ENCODE measurements at places on chromosomes 16 and 17.

DNA sequence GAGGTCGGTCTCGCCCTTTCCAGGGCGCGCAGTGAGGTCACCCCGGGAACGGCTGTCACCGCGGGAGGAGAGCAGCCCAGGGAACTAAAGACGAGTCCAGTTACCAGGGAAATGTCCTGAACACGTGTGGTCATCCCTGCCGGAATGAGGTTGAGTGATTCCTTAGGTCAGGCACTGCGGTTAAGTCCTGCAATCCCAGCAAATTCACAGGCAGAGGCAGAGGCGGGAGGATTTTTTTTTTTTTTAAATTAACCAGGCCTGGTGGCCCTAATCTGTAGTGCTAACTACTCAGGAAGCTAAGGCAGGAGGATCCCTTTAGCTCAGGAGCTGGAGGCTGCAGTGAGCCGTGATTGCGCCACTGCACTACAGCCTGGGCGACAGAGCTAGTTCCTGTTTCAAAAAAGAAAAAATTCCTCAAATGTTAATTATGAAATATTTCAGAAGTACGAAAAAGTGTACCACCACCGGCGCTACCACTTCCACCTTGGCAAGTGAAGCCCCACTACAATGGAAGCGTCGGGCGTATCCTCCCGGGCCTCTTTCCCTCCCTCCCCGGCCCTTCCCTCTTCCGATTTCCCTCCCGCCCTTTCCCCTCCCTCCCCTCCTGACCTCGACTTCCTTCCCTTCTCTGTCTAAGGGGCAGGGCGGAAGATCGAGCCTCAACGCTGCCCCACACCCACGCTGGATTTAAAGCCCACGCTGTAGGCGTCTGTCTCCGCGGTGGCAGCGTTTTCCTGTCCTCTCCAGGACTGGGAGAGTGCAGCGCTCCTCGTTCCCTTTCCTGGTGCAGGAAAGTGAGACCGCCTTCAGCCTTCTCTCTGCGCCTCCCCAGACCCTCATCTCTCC lies 27.3 kb downstream of the SLFN11 start:
- DNase-seq: peak; percentile 53

GRCh38 chr16:75377729-75378386 lies 55.4 kb downstream of the CFDP1 start:
- no peak for DNase-seq

- DNase-seq: no peak
Observed at GRCh38 chr17:81381632-81382577, 13.4 kb upstream of the BAHCC1 start.

DNA sequence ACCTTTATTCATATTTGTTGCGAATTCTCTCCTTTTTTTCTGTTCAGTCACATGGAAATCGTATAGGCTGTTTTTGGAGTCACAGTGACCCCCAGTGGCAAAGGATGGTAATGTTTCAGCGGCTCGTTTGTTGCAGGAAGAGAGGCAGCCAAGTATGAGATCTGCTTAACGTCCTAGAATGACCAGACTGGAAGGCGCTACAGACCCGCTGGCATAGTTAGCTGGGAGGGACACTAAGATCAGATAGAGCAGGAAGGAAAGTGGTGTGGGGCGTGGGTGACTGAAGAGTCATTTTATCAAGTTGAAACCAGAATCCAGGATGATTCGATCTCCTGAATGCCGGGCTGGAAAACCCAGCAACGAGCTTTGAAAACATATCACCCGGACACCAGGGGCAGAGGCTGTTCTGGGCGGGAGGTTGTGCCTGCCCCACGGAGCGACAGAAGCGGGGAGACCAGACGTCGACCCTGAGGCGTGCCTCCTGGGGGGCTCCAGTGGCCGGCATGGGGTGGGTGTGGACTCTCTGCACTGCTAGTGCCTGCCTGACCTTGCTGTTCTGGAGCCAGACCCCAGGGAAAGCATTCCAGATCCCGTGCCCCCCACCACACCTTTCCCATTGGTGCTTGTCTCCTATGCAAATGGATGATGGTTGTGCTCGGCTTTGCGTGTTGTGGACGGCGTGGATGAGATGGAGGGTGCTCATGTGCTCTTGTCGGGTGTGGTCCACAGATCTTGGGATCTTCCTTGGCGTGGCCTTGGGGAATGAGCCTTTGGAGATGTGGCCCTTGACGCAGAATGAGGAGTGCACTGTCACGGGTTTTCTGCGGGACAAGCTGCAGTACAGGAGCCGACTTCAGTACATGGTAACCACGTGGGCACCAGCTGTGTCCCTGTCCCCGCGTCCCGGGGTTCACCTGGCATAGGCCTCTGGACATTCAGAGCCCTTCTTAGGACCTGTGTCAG lies 7.7 kb downstream of the IL34 start:
- DNase-seq: peak; percentile 72

GRCh38 chr16:80346111-80346632 lies 194.6 kb upstream of the DYNLRB2 start:
- no peak for DNase-seq

DNA sequence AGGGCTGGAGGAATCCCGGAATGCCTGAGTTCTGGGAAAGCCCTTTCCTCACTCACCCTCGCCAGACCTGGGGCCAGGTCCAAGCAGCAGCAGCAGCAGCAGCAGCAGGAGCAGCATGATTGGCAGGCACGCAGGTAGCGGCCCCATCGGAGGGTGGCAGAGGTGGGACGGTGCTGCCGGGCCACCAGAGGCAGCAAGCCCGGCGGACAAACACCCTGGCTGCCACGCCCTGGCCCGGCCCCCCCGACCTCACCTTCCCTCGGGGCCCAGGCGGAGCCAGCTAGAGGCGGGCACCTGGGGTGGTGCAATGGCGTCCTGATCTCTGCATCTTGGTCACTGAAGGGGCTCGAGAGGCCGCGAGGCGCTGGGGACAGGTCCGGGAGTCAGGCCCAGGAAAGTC lies 122.4 kb downstream of the LAT start:
- DNase-seq: no peak

DNA sequence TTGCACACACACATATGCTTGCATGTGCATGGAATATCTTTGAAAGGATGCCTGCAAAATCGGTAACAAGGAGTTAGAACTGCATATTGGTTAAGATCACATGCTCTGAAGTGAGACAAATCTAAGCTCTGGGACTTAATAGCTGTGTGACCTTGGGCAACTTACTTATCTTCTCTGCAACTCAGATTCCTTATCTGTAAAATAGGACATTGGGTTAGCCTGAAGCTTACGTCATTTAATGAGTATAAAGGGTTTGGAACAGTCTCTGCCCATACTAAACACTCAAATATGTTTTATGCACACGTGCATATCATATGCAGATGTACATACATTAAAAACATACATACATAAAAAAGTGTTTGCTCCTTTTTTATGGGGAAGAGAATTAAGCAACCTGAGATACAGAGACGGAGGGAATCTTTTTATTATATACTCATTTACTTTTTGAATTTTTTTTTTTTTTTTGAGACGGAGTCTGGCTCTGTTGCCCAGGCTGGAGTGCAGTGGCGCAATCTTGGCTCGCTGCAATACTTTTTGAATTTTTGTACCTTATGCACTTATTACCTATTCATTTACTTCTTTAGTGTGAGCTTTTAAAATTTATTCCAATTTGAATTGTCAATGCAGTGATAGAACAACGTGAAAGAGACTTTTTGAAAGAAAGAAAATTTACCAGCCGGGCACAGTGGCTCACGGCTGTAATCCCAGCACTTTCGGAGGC lies 206.2 kb downstream of the CCDC182 start:
- DNase-seq: no peak

- DNase-seq: no peak
Observed at GRCh38 chr16:54467398-54467797, 180.8 kb upstream of the IRX3 start.
